ENCODE measurements at places on chromosomes 11 and 22. TPM values are rescaled to one million over a fixed set of nuclear protein-coding genes. Genes with fewer than 3 reads are reported as not detected.

Gene FXYD6
- 113 TPM for total RNA-seq

GRCh38 chr11:75194147-75194546 is 43.2 kb downstream of the SLCO2B1 start:
- DNase-seq = no peak

- DNase-seq = no peak
Observed at GRCh38 chr11:12251666-12252560, 125.5 kb upstream of the PARVA start.

DNA sequence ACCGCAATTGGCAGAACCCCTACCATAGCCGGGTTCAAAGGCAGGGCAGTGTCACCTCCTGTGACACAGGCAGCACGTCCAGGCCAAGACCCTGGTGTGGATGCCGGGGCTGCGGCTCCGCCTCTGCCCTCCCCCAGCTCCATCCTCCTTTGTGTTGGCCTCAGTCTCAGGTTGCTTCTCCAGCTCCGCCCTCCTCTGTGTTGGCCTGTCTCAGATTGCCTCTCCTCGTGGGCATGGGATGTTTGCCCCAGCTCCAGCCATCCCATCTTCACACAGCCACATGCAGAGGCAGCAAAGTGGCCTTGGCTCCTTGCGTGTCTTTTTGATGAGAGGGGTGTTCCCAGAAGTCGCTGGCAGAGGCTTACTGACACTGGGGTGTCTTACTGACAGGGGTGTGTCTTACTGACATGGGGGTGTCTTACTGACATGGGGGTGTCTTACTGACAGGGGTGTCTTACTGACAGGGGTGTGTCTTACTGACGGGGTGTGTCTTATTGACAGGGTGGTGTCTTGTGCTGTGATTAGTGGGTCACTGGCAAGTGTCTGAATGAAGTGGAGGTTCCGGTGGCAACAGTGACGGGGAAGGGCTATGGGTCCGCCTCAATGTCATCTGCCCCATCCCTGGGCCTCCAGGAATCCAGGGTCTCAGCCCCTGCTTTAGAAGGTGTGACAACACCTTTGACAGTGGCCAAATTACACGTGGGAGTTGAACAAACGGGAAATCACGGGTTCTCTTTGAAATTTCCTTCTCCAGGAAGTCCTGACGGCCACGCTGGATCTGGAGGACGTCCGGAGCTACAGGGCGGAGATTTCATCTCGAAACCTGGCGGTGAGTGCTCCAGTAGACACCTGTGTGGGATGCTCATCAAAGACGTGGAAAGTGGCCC is 24.9 kb downstream of the NADSYN1 start:
- no peak for DNase-seq

Gene FOLR3
- total RNA-seq = not detected

DNA sequence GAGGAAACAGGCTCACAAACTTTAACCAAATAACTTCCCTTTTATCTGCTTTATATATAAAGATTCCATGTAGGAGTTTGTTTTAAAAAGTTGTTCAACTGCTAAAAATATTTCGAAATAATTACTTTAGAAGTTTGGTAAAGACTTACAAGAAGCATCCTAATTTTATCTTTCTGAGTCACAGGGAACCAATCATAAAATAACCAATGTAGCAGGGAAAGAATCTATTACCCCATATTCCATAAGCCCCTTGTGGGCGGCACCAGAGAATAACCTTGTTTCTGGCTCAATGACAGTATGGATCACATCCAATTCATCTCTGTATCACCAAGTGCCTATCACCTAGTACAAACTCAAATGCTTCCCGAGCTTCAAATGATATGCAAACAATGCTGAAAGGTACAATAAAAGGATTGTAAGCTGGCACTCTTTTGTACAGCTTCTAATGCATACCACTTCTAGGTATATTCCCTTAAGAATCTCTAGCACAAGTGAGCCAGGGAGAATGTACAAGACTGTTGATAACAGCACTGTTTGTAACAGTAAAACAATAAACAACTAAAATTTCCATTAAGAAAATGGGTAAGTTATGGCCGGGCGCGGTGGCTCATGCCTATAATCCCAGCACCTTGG is 158.4 kb downstream of the ATG16L2 start:
- DNase-seq = no peak
